Ammon's horn (tissue), 1 donor: ENCODE measurements at places on chromosomes 6 and 20.

- DNase-seq = no peak
Measured at GRCh38 chr6:144197919-144198318, 47.6 kb downstream of the STX11 start.

- no peak for DNase-seq
Measured at GRCh38 chr6:40362859-40363258, 224.3 kb downstream of the LRFN2 start.

GRCh38 chr20:58839474-58839874 is 11.2 kb downstream of the GNAS-AS1 start:
- peak; percentile 28 for DNase-seq

GRCh38 chr20:6683021-6683977 is 84.2 kb upstream of the BMP2 start:
- DNase-seq = peak; percentile 8
